Left kidney (tissue), 8 donors: ENCODE measurements at places on chromosomes 4 and X. TPM values are rescaled to one million over a fixed set of nuclear protein-coding genes. Genes with fewer than 3 reads are reported as not detected.

The GAGE1 gene
- not detected for polyA plus RNA-seq

The MAGEB1 gene
- not detected for polyA plus RNA-seq

The EIF1AX gene
- 97.2 TPM for polyA plus RNA-seq

The EXOC1L gene
- polyA plus RNA-seq = not detected

The S100G gene
- polyA plus RNA-seq = not detected

The FRYL gene
- 60.6 TPM for polyA plus RNA-seq

The NUP62CL gene
- 14.1 TPM for polyA plus RNA-seq

The ARR3 gene
- 1.6 TPM for polyA plus RNA-seq

The ZMAT1 gene
- polyA plus RNA-seq = 46.6 TPM

The SERPINA7 gene
- 0.12 TPM for polyA plus RNA-seq

The SSX4 gene
- polyA plus RNA-seq = not detected

The REELD1 gene
- polyA plus RNA-seq = 0.80 TPM

The HS3ST1 gene
- polyA plus RNA-seq = 0.68 TPM

The GATA1 gene
- polyA plus RNA-seq = 0.48 TPM

The NPY1R gene
- polyA plus RNA-seq = 28.3 TPM

The SATL1 gene
- polyA plus RNA-seq = 0.57 TPM

The CDS1 gene
- polyA plus RNA-seq = 28.2 TPM

The ANK2 gene
- 80.7 TPM for polyA plus RNA-seq

The CT45A2 gene
- not detected for polyA plus RNA-seq

The FGF13 gene
- polyA plus RNA-seq = 29.3 TPM

The HHIP gene
- 3.0 TPM for polyA plus RNA-seq

The EFNB1 gene
- 87.7 TPM for polyA plus RNA-seq

The NUDT11 gene
- polyA plus RNA-seq = 14.8 TPM

The GUCY1B1 gene
- 72.1 TPM for polyA plus RNA-seq

The MOSPD2 gene
- polyA plus RNA-seq = 31.5 TPM

The C4orf50 gene
- 0.02 TPM for polyA plus RNA-seq

The GPR50 gene
- 0.10 TPM for polyA plus RNA-seq

The PLAC8 gene
- polyA plus RNA-seq = 2.9 TPM

The PWWP3B gene
- polyA plus RNA-seq = 3.3 TPM

The KIT gene
- 20.1 TPM for polyA plus RNA-seq

The KCND1 gene
- polyA plus RNA-seq = 3.1 TPM

The PLAC1 gene
- 4.5 TPM for polyA plus RNA-seq

The PFKFB1 gene
- polyA plus RNA-seq = 0.73 TPM

The SSX4B gene
- not detected for polyA plus RNA-seq

The PDCL2 gene
- not detected for polyA plus RNA-seq

The FAM184B gene
- 0.85 TPM for polyA plus RNA-seq

The SYN1 gene
- polyA plus RNA-seq = 6.5 TPM
